ENCODE measurements at places on chromosomes 2 and 18. TPM values are rescaled to one million over a fixed set of nuclear protein-coding genes. Genes with fewer than 3 reads are reported as not detected.

NYAP2 gene
- total RNA-seq, result not detected

MCM6 gene
- total RNA-seq, result 23.5 TPM

C1QL2 gene
- 0.03 TPM for total RNA-seq

STK11IP gene
- total RNA-seq, result 17.1 TPM

GALM gene
- not detected for total RNA-seq

GAL3ST2 gene
- total RNA-seq, result not detected

All from HT1080 (cell line).